IMR-90 (cell line): ENCODE measurements at places on chromosomes 5 and 9. TPM values are rescaled to one million over a fixed set of nuclear protein-coding genes. Genes with fewer than 3 reads are reported as not detected.

GRCh38 chr9:14198841-14199455 lies 115.0 kb downstream of the NFIB start:
- DNase-seq = no peak

Gene DNAH5
- polyA plus RNA-seq = 1.7 and 1.9 TPM in 2 replicates

- peak; percentile 93 for DNase-seq
These were observed 31.6 kb downstream of the TNPO1 start for GRCh38 chr5:72847989-72848473.

- DNase-seq = no peak
These were observed 16.5 kb upstream of the TMED9 start for GRCh38 chr5:177575488-177575887.

Gene UCK1
- 21.4 and 22.5 TPM in 2 replicates for polyA plus RNA-seq
